Mesothelial cell of epicardium (in vitro differentiated cells): ENCODE measurements at places on chromosomes 3 and 15. TPM values are rescaled to one million over a fixed set of nuclear protein-coding genes. Genes with fewer than 3 reads are reported as not detected.

- H3K27ac ChIP-seq, result no peak overlapping the region
- H3K36me3 ChIP-seq, result no peaks in the 10 kb centered on the region
- peaks cover 13% of the 10 kb centered on the region for H3K4me1 ChIP-seq
Observed at GRCh38 chr3:126480861-126481260, 5.2 kb upstream of the ZXDC start.

HYAL1 gene
- total RNA-seq, result 2.4 to 3.5 TPM (median 2.7 TPM) in 3 replicates

- no peaks in the 10 kb centered on the region for H3K27me3 ChIP-seq
- H3K27ac ChIP-seq, result no peak overlapping the region
- DNase-seq, result no peak
- no peak overlapping the region for H3K4me3 ChIP-seq
- peaks cover 25% of the 10 kb centered on the region for H3K36me3 ChIP-seq
- H3K4me1 ChIP-seq, result peaks cover 56% of the 10 kb centered on the region
Observed at GRCh38 chr3:42094691-42095391, 3.7 kb downstream of the TRAK1 start.

FBN1 gene
- 60.3 to 67.9 TPM (median 62.6 TPM) in 3 replicates for total RNA-seq

DNA sequence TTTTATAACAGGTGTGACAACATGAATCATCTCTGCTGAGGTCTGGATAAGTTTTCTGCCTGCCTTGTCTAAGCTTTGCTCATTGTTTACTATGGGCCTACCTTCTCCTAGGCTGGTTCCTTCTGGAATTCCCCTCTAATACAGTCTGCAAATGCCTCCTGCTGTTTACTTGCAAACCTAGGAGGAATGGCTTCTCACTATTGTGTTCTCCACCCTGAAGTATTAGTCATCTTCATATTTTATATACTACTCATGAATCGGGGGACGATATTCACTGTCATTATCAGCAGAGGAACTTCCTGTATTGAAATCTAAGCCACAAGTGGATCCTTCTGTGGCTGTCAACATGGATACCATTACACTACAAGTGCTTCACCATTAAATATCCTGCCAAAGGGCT lies 154.8 kb downstream of the PLCL2 start:
- no peak overlapping the region for H3K27ac ChIP-seq
- no peaks in the 10 kb centered on the region for H3K36me3 ChIP-seq
- peaks cover 5% of the 10 kb centered on the region for H3K27me3 ChIP-seq
- H3K4me1 ChIP-seq, result no peaks in the 10 kb centered on the region
- no peak overlapping the region for H3K4me3 ChIP-seq

- H3K4me3 ChIP-seq, result no peak overlapping the region
- no peaks in the 10 kb centered on the region for H3K27me3 ChIP-seq
- DNase-seq, result no peak
- H3K27ac ChIP-seq, result no peak overlapping the region
Observed at GRCh38 chr3:72618739-72619138, 229.5 kb downstream of the SHQ1 start.

GUCA1C gene
- not detected in 3 replicates for total RNA-seq

DNA sequence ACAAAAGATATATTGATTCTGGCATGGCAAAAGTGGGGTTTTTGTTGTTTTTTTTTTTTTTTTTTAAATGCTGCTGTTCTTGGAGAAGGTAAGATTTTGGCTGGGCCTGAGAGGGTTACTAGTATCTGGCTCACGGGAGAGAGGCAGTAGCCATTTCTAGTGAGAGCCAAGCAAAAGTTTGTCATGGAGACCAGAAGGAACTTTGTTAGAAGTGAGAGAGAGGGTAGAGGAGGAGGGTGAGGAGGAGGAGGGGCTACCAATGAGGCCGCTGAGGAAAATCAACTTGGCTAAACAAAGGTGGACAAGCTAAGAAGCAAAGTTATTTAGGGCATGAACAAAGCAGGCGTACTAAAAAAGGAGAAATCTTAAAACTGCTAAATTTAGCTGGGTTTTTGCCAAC lies 48.9 kb upstream of the STRIT1 start:
- DNase-seq, result no peak
- no peaks in the 10 kb centered on the region for H3K36me3 ChIP-seq
- no peak overlapping the region for H3K27ac ChIP-seq
- no peak overlapping the region for H3K4me3 ChIP-seq
- H3K27me3 ChIP-seq, result peaks cover 3% of the 10 kb centered on the region

CDC25A gene
- 12.1 to 13.1 TPM (median 13.0 TPM) in 3 replicates for total RNA-seq

DNA sequence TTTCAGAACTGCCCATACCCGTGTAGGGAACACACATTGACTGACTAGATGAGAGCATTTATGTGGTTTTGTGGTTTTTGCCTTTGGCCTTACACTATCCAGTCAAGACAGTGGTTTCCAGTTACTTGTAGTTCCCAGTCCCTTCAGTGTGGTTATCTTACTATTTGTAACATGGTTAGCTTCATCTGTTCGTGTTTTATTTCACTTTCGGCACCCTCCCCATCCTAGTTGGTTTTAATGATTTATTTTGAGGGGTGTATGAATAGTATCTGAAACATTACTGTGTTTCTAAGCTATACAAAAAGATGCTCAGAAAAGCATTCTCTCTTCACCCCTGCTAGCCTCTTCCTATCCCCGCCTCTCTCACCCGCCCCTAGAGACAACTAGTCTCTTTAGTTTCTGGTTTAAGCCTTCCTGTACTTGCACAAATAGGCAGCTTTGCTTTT lies 14.1 kb downstream of the LYSMD4 start:
- no peak overlapping the region for H3K27ac ChIP-seq
- H3K27me3 ChIP-seq, result no peaks in the 10 kb centered on the region
- no peaks in the 10 kb centered on the region for H3K4me1 ChIP-seq
- peaks cover 33% of the 10 kb centered on the region for H3K36me3 ChIP-seq
- no peak overlapping the region for H3K4me3 ChIP-seq
- no peak for DNase-seq

- H3K27me3 ChIP-seq, result no peaks in the 10 kb centered on the region
- H3K27ac ChIP-seq, result no peak overlapping the region
- DNase-seq, result no peak
- no peak overlapping the region for H3K4me3 ChIP-seq
- peaks cover 36% of the 10 kb centered on the region for H3K36me3 ChIP-seq
Observed at GRCh38 chr3:72839057-72839456, 9.2 kb downstream of the SHQ1 start.

- DNase-seq, result no peak
- H3K36me3 ChIP-seq, result no peaks in the 10 kb centered on the region
- no peak overlapping the region for H3K4me3 ChIP-seq
- H3K27ac ChIP-seq, result no peak overlapping the region
Observed at GRCh38 chr3:53711387-53711786, 134.8 kb downstream of the CHDH start.

SST gene
- 5.6 to 10.8 TPM (median 7.3 TPM) in 3 replicates for total RNA-seq
